Stimulated activated naive CD4-positive, alpha-beta T cell treated with Interleukin-2 at 50 U/mL for 16 hours (primary cell): ENCODE measurements at places on chromosomes 5 and 9.
A peak's percentile ranks its signal among the peaks of the same experiment; 100 is the strongest.

DNA sequence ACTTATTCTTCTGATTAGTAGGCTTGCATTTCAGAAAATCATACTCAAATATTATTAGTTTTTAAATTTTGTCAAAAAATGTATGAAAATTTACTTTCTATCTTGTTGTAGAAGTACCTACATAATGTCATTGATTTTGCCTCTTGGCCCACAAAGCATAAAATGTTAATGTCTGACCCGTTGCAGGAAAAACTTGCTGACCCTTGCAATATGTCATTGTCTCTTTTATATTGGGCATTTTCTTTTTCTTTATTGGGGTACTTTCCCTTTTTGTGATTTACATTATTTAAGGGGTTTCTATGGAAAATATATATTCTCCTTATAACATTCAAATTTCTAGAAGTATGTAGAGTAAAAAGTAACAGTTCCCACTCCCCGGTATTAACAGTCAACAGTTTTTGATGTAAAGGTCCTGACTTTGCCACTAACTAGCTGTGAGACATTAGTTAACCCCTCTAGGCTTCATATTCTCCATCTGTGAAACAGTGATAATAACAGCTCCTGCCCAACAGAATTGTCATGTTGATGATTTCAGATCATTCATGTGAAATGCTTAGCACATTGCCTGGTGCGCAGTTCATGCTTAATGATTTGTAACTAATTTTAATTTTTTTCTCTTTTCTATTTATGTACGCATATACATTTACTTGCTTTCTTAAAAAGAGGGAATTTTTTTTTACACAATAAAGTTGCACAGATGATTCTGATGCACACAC is 243.2 kb downstream of the ARHGAP26 start:
- DNase-seq: no peak

DNA sequence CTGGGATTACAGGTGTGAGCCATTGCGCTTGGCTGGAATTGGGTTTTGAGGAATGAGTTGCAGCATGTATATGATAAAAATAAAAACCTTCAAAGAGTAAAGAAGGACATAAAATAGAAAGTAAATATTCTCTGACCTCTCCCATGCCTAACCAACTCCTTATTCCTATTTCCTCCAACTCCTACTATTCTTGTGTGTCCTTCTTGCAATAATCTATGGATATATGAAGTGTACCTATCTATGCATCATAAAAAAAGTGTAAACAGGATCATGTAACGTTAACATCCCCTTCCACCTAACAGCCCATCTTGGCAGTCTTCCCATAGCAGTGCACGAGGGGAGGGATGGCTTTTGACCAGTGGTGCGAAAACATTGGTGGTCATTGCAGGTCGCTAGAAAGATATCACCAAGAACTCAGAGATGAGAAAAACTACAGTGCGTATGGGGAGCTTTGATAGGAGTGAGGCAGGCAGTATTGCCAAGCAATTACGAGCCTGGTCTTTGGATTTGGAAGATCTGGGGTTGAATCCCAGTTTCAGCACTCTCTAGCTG is 69.9 kb downstream of the PPARGC1B start:
- DNase-seq: no peak

- DNase-seq: peak; percentile 56
Measured at GRCh38 chr9:93091453-93092081, 4.5 kb upstream of the CARD19 start.

DNA sequence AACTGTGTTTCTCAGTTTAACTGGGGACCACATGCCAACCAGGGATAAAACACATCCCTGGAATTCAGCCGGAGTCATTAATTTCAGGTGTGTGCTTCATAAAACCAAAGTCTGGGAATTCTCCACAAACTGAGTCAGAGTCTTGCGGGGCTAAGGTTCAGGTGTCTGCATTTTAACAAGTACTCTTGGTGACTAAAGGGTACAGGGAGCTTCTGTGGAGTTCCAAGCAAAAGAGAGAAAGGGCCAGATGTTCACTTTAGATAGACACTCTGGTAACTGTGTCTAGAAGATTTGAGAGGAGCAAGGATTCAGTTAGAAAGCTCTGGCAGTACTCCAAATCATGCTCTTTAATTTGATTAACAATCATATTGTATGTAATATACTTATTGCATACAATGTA is 4.0 kb downstream of the NADK2 start:
- DNase-seq: no peak

DNA sequence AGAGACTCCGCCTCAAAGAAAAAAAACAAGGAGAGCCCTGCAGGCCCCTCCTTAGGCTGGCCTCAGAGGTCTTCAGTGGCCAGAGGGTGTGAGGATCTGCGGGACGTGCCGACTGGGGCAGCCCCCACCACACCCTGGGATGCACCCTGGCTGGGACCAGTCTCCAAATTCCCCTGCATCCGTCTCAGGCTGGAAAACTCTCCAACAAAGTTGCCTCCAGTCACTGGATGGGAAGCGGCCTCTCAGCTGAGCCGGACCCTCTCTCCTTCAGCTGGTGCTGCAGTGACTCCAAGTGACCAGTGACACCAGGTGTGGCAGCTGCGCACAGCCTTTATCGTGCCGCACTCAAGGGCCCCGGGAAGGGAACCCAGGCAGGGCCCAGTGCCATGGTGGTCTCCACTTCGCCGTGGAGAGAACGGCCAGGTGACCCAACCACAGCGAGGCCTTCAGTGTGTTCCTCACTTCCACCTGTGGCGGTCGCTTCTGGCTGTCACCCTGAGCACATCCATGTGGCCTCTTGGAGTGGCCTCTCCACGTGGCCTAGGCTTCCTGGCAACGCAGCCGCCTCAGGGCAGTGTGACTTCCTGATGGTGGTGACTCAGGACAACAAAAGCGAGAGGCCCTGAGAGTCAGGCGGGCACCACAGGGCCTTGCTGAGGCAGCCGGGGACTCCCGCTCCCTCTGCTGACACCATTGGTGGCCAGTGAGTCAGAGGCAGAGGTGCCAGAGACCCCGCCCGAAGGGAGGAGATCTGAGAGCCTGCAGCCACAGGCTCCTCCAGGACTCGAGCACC is 19.3 kb upstream of the CAMSAP1 start:
- DNase-seq: peak; percentile 87

GRCh38 chr5:142938266-142938880 is 168.2 kb downstream of the ARHGAP26 start:
- DNase-seq: no peak

GRCh38 chr9:110807956-110808598 is 139.5 kb downstream of the MUSK start:
- DNase-seq: no peak

DNA sequence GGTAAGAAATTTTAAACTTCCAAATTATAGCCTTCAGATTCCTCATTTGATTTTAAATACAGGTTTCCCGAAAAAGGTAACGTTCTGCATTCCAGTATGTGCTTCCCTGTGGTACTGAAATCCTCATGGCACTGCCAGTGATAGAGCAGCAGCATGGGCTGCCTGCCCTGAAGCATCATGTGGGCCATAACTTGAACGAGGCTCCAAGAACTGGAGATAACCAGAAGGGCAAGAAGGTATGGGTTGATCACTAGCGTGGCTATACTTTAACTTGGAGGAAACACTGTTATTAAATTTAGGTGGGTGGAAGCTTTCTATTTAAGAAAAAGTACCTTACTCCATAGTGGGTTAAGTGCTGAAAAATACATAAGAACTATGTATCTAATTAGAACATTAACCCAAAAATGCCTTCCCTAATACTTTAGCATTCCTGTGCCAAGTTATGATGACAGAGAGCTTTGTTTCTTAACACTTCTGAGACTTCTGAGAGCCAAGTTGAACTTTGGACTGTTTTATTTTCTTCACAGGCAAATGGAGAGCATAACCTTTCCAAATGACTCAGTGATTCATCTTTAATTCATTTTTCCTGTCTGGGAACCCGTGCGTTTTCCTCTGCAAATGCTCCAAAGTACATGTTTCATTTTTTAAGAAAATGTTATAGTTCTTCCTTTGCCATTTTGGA is 191.5 kb upstream of the GNA14 start:
- no peak for DNase-seq

DNA sequence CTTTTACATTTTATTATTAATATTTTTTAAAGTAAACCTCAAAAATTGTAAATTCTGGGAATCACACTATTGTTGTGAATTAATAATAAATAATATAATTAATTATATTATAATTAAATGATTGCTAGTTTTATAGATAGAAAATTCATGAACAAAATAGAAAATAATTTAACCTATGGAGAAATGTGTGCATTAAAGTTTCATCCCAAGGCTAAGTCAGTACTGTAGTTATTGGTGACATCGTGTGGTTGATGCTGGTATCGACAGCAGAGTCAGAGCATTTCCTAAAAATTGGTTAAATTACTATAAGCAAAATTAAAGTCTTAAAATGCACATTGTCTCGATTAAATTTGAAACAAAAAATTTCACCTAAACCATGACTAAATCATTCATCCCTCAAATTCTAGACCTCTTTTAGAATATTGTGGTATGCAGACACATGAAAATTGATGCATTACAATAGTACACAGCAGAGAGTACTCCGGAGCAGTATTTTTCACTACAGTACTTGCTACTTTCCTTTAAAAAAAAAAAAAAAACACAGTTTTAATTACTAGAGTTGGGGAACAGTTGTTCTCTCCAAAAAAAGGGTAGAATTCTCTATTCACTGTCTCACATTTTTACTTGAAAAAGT is 73.9 kb downstream of the RORB start:
- DNase-seq: no peak

DNA sequence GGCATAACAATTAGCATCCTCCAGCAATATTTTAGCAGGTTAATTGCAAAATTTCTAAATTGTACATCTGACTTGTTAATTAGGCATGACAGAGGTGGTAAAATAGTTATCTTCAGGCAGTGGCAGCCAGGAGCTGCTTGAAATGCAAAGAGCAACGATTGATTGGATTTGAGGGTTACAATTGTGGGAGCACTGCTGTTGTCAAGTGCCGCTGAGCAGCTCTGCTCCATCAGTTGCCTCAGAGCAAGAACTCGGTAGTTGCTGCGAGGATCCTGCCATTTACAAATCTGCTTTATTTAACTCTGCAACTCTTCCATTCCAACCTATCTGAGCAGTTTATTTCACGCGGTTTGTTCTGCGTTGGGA is 12.6 kb downstream of the PBX3 start:
- no peak for DNase-seq

DNA sequence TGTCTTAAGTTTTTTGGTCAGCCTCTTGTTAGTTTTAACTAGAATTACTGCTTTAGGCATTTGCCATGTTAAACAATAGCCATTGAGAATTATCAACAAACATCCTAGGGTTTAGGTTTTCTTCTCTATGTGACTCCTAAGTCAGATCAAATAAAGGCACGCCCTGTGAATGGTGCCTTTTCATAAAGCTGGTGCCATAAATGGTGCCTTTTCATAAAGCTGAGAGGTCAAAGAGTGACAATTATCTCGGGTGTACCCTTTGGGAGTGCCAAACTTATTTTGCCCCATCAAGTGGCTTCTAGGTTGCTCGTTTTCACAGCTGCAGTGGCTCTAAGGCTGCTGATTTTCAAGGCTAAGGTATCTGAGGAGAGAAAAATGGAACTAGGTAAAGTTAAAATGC is 391.6 kb downstream of the DMRTA1 start:
- DNase-seq: no peak

DNA sequence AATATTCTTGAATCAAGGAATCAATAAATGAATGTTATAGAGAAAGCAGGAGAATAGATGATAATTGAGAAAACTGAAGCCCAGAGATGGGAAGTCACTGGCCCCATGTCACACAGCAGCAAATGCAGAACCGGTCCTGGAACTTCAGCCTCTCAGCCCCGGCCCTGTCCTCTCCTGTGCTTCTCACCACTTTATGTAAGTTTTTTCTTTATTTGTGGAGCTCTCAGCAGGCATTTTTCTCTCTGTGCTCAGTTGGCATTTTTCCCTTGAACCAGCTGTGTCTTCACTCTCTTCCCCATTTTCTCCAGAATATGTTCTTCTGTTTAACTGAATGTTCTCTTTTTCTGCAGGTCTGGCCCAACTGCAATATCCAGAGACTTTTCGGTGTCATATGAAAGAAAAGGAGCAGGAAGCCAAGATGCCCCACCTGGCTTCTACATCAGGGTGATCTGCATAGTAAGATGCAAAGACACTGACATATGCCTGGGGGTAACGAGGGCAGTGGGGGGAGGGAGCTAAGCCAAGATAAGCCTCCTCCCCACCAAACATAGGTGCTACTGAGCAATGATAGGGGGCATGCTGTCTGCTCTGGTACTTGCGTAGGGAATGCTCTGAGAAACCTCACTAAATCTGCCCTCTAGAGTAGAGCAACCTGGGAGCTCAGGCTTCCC is 12.8 kb upstream of the LCP2 start:
- no peak for DNase-seq

GRCh38 chr9:90012949-90013348 is 408.1 kb downstream of the GADD45G start:
- no peak for DNase-seq

- no peak for DNase-seq
Measured at GRCh38 chr9:90975781-90976538, 174.3 kb downstream of the SYK start.

DNA sequence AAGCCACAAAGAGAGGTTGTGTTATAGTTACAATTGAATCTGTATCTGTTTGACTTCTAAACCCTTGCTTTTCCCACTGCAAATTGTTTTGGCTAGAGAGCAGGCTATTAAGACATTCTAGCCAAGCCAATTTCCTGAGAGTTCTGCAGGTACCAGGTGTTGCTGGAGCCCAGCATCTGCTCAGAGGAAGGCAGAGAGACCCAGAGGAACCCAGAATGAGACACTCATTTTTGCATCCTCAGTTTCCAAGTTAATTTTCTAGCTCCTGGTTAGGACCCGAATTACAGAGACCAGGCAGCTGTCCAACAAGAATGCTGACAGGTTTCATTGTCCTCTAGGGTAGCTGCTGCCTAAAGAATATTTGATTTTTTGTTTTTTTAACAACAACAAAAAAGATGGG is 266.2 kb downstream of the TRIM32 start:
- no peak for DNase-seq

DNA sequence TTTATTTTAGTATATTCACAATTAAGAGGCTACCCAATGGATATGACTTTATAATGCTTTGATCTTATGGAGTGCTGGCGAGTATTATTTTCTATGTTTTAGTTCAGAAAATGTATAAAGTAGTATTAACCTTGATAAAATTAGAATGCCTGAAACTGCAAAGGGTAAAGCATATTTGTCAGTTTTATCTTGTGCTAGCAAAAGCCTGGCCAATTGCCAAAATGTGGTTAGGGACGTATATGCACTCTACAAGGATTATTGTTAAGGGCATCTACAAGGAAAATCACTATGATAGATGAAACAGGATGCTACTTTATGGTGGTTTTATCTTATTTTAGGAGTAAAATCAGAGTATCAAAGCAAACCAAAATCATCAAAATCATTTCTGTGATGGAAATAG is 281.7 kb downstream of the CCDC171 start:
- no peak for DNase-seq

- no peak for DNase-seq
Measured at GRCh38 chr5:41773799-41774198, 96.4 kb downstream of the OXCT1 start.

DNA sequence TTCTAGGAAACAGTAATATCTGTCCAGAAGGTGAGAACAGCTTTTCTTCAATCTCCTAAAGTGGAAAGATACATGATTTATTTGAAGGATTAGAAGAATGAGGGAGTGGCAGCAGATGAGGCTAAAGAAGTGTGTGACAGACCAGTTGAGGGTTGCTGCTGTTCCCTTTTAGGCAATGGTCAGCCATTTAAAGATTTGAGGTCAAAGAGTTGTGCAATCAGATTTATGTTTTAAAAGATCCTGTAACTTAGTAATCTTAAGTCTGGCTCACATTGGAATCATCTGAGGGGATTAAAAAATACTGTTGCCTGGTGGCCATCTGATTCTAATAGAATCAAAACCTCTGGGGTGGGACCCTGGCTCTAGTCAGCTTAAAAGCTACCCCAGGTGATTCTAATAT is 4.3 kb upstream of the SGCD start:
- DNase-seq: no peak
